ENCODE measurements at places on chromosomes 11 and 22.
A peak's percentile ranks its signal among the peaks of the same experiment; 100 is the strongest.

- no peak for DNase-seq
These were observed 46.6 kb downstream of the SLC1A2 start for GRCh38 chr11:35372565-35373283.

GRCh38 chr11:35227576-35228327 is 88.8 kb downstream of the CD44 start:
- DNase-seq: peak; percentile 31

GRCh38 chr11:128328955-128329551 is 258.3 kb downstream of the ETS1 start:
- DNase-seq: no peak

DNA sequence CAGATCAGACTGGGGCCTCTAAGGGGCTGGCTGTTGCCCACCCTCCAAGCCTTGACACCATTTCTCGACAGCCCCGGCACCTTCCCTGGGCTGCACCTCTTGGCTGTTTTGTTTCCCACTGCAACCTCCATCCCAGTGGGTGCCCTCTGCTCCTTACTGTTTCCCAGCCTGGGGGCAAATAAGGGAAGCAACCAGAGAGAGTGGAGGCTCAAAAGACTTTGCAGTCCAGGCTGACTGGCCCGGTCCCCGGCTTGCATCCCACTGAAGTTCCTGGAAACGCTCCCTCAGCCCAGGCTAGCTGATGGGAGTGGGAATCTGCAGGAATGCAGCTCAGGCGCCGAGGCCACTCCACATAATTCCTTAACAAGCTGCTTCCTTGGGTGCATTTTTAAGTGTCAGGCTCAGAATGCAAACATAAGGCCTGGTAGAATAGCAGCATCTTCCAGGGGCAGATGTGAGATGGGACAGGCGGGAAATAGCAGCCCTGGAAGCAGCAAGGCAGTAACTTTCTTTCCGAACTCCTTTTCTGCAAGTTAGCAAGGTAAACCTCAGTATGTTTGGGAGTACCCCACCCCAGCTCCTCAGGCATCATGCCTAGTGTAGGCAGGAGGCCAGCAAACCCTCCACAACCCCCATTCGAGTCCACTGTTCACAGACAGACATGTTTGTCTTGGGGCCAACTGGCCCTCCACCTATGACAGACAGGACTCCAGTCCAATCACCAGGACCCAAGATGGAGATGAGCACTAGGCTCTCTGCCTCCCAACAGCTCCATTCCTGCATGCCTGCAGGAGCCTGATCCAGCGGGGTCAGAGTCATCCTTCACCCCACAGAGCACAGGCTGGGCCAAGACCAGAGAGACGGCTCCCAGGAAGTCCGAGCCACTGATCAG is 39.3 kb downstream of the RPL27A start:
- peak; percentile 84 for DNase-seq

GRCh38 chr11:83079820-83080219 is 8.1 kb upstream of the RAB30 start:
- no peak for DNase-seq

DNA sequence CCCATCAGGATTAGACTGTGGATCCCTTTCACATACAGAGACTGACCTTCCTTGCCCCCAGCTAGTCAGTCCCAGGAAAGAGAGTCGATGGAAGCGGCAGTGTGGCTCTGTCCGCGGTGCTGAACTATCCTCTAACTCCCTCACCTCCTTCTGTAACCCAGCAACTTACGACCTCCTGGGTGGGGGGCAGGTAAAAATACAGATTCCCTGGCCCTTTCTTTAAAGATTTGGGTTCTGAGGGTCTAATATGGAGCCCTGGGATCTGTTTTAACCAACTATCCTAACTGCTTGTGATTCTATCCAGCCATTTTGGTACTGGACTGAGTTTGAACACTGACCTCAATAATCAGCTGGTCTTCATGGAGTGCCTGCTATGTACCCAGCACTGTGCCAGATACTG is 23.2 kb downstream of the MFNG start:
- peak; percentile 52 for DNase-seq

DNA sequence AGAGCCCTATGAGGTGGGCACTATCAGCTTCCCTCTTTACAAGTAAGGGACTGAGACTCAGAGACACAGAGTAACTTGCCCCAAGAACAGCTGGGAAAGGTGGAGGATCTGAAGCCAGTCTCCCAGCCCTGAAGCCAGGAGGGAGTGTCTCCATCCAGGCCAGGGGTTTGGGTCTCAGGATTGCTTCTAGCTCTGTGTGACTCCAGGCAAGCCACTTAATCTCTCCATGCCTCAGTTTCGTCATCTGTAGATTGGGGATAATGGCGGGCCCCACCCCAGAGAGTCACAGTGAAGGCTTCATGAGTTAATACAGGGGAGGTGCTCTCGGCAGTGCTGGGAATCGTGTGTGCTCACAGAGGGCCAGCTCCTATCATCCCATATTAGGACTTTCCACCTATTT is 10.5 kb downstream of the MAP4K2 start:
- no peak for DNase-seq

- no peak for DNase-seq
These were observed 1.3 kb downstream of the FADD start for GRCh38 chr11:70204466-70204799.

DNA sequence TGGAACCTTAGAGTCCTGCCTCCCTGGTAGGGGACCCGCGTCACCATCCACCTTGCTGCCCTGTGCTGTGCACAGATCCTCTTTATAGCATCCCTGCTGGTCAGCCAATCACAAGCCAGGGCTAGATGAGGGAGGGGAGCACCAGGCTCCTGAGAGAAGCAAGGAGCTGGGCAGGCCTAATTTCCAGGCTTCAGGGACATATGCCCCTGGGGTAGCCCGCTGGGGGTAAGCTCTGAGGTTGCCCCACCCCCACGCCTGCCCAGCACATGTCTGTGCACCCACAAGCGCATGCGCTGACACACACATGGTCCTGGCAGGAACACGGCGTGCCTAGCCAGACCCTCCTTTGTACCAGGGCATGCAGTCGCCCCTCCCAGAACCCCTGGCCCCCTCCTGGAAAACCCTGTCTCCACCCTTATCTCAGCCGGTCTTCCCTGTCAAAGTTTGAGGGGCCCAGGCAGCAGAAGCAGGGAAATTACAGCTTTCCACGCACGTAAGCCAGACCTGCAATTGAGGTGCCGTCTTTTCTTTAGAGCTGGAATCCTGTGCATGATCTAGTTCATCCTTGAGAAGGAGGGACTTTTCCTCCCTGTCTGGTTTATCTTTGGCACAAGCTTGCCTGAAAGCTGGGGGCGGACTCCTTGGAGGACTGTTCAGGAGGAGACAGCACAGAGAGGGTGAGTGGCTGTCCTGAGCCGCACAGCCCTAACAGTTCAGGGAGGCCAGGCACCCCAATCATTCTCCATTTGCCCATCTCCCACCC is 2.1 kb downstream of the SSTR3 start:
- no peak for DNase-seq

DNA sequence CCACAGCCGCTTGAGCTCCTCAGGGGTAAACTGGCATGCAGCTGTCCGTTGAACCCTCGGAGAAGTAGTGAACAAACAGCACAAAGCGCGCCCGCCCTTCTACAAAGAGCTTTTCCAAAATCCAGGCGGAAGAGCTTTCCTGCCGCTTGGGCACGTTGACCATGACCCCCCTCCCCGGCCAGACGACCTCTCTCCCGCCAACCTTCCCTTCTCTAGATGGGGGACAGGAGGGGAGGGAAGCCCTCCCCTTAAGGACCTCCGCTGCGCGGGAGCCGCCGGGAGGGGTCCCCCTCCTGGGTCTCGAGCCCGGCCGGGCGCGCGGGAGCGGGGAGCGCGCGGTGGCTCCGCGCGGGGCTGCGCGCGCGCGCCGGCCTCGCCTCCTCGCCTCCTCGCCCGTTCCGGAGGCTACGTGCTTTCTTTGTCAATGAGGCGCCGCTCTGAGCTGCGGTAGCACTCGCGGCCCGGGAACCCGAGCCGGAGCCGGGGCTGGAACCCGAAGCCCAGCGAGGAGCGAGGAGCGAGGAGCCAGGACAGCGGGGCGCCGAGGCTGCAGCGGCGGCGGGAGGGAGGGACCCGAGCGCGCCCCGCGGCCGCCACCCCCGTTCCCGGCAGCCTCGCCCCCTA is 118.6 kb downstream of the HIPK3 start:
- peak; percentile 59 for DNase-seq

DNA sequence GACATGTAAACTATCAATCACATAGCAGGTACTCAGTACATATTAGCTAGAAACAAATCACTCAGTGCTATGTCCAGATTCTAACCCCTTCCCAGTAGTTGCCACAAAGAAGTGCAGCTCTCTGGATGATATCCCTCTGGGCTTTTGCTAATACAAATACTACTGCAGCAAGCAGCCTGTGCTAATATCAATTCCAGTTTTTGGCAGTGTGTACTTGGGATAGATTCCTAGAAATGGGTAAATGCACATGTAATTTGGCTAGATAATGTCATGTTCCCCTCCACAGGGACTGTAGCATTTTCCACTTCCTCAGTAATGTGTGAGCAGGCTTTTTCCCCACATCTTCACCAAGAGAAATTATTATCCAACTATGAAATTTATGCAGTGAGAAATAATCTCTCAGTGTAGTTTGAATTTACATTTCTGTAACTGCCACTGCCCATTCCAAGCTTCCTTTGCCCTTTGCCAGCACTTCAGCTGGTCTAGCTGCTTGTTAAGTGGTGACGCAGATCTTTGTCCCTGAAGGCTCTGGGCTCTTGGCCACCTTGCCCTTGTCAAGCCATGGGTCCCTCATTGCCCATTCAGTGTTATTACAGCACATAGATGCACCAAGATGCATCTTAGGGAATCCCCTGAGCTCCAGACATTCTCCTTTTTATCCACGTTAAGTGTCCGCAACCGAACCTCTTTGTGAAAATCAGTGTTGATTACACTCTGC is 107.1 kb upstream of the CLPB start:
- DNase-seq: no peak

GRCh38 chr22:45648301-45649117 is 23.1 kb upstream of the ATXN10 start:
- DNase-seq: no peak

GRCh38 chr11:134579724-134580609 is 167.9 kb upstream of the B3GAT1 start:
- DNase-seq: no peak

DNA sequence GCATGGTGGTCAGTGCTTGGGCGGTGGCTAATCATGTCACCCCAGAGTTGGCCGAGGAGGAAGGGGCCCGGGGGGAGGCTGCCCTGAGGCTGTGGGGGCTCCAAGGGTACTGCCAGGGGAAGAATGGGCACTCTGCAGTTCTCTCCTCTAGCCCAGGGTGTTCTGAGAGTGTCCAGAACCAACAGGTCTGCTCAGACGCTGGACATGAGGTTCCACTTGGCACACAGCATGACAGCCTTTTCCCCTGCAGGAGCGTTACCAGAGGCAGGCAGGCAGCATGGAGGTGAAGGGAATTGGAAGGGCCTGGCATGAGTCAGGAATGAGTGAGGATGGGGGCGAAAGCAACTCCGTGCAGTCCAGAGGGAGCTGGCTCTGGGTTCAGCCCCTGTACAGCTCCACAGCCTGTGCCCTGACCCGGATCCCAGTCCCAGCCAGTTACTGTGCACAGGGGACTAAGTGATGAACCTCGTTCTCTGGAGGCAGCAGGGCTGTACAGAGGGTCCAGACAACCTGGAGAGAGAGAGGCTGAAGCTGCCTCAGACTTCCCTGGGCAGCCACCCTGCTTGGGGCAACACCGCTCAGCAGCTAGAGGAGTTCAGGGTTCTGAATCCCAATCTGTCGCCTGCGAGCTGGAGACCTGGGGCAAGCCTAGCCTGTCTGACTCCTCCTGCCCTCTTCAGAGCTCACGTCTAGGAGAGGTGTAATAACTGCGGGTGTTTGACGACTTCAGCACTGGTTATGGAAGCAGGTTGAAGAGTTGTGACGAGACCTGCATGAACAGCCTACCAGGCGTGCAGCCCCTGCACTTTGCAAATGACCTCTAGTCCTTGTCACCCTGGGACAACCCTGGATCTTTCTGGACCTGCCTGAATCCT is 14.7 kb upstream of the TUB start:
- no peak for DNase-seq

- no peak for DNase-seq
These were observed 106.5 kb upstream of the SYT13 start for GRCh38 chr11:45392591-45393091.

- DNase-seq: no peak
These were observed 460.9 kb upstream of the KIRREL3 start for GRCh38 chr11:127461241-127462064.

DNA sequence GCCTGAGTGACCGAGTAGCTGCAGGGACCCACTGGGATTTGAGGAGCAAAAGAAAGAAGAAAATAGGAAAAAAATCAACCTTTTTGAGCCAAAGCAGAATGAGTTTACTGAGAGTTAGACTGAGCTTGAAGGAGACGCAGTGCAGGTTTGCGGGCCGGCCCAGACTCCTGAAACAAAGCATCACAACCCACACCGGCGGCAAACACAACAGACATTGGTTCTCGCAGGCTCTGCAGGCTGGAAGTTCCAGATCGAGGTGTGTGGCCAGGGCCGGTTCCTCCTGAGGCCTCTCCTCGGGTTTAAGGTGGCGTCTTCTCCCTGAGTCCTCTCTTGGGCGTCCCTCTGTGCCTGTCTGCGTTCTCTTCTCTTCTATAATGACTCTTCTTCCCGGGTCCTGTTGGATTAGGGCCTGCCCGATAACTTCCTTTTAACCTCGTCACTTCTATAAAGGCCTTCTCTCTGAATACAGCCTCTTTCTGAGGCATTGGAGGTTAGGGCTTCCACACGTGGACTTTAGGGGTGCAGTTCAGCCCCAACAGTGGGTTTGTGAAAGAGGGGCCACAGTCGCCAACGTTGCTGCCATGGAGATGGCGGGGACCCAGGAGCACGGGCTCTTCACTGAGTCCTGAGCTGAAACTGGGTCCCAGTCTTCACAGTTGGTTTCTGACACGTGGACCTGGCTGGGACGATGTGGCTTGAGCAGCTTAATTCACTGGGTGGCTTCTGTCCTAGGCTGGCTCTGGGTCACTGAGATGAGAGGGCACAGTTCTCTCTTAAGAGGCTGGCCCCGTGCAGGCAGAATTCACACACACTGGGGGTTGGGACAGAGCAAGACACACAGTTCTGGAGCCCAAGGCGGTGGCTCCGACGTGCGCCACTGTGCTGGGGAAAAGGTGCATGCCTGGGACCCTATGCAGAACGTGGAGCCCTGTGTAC is 1047.7 kb downstream of the BRD1 start:
- no peak for DNase-seq

GRCh38 chr22:46004105-46004866 is 27.3 kb upstream of the WNT7B start:
- DNase-seq: no peak

- peak; percentile 81 for DNase-seq
These were observed 77.0 kb downstream of the MICAL2 start for GRCh38 chr11:12187399-12187798.

DNA sequence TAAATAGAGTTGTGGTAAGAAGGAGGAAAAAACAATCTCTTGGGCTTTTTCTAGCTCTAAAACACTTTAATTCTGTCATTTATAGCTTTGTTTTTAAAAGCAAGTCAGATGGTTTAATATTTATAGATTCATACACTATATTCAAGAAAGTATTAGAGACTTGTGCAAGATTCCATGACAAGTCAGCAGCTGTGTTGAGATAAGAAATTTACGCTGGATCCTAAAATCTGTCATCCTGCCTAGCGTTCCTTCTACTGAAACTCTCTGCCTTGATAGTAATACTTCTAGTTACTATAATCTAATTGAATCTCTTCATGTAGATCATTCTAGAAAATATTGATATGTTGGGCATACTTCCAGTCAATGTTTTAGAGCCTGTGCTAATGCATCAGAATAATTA is 721.8 kb downstream of the CNTN5 start:
- no peak for DNase-seq

Measured in fibroblast of skin of right biceps (primary cell).